ENCODE measurements at places on chromosomes 6 and 20.

DNA sequence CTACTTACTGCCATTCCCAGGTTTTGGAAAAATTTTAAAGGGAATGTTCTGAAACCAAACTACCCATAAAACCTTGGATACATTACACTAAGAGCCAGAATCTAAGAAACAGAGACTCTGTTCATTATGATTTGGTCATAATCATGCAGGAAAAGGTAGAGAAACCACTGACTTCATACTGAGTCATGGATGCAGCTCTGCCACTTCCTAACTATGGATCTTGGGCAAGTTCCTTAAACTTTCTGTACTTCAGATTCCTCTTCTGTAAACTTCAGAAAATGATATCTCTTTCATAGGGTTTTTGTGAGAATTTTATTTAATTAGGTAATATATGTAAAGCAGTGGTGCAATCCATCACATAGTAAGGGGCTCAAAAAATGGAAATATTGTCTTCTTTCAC lies 20.0 kb downstream of the PLA2G7 start:
- H3K4me3 ChIP-seq: no peak overlapping the region
- H3K27ac ChIP-seq: no peak overlapping the region

- H3K4me3 ChIP-seq: no peak overlapping the region
- peaks cover 11% of the 10 kb centered on the region for H3K36me3 ChIP-seq
- H3K27ac ChIP-seq: no peak overlapping the region
- no peak for DNase-seq
- H3K27me3 ChIP-seq: no peaks in the 10 kb centered on the region
Observed at GRCh38 chr20:13422637-13423036, 201.6 kb downstream of the ISM1 start.

DNA sequence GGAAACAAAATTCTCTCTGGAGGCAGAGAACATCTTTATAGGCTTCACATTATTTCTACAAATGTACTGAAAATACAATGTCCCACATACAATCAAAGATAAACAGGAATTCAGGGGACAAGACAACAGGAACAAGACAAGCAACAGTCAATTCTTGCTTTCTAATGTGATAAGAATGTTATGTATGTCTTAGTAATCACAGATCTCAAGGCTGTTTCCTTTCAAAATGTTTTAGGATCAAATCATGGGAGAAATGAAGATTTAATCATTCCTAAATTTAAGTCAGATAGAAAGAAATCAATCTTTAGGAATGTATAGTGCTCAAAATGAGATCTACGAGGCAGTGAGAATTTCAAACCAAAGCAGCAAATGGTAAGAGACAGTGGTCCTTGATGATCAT lies 32.1 kb downstream of the NEDD9 start:
- no peak overlapping the region for H3K4me3 ChIP-seq
- H3K4me1 ChIP-seq: peaks cover 62% of the 10 kb centered on the region
- no peaks in the 10 kb centered on the region for H3K27me3 ChIP-seq
- H3K36me3 ChIP-seq: peaks cover 74% of the 10 kb centered on the region
- no peak for DNase-seq
- no peak overlapping the region for H3K27ac ChIP-seq

DNA sequence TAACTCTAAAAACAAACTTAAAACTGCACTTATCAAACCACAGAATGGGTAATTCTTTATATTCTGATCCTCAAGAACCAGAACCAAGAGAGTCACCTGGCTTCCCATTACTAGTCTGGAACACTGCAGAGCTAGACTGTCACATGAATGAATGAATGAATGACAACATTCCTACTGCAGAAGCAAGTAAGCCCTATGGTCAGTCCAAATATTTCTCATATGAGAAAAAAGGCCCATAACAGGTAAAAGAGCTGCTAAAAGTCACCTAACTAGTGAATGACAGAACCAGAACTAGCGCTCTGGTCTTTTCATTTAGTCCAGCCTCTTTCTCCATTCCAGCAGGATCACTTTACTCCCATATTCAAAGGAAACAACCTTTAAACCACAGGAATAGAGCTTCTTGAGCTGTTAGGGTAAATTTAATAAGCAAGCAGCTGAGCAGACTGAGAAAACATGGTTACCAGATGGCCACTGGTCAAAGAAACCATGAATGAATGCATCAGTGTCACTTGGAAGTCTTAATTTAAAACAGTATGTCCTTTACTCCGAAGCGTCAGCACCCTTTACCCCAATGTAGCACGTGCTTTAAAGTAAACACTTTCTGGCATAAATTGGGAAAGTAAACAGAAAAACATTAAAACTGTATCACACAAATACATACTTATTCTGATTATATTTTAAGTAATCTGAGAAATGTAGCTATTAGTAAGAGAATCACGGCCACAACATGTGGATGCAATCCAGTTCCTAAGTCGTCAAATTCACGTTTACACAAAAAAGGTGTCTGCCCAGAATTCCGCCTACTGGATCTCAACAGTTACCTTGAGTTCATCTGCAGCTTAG lies 1.4 kb downstream of the PREP start:
- peaks cover 66% of the 10 kb centered on the region for H3K4me1 ChIP-seq

DNA sequence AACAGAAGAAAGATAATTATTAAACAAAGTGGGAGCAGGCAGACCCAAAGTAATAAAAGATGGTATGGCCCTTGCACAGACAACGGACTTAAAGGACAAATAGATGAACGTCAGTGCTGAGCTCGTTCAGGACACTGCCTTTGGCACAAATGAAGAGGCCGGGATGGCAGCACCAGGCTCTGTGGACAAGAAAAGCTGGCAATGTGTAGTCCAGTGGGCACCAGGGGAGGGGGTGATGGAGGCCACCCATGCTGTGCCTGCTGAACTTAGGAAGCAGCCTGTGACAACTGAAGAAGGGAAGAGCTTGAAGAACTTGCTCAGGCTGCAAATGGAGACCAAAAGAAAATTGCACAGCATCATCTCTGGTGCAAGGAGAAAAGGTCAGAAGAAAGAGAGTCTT lies 131.0 kb downstream of the ANKRD60 start:
- no peak for DNase-seq
- no peak overlapping the region for H3K27ac ChIP-seq
- H3K4me1 ChIP-seq: peaks cover under 1% of the 10 kb centered on the region
- H3K36me3 ChIP-seq: no peaks in the 10 kb centered on the region
- peaks cover 63% of the 10 kb centered on the region for H3K27me3 ChIP-seq

- H3K4me3 ChIP-seq: no peak overlapping the region
- no peak for DNase-seq
- H3K27ac ChIP-seq: no peak overlapping the region
Observed at GRCh38 chr6:11605507-11605905, 68.0 kb downstream of the TMEM170B start.

DNA sequence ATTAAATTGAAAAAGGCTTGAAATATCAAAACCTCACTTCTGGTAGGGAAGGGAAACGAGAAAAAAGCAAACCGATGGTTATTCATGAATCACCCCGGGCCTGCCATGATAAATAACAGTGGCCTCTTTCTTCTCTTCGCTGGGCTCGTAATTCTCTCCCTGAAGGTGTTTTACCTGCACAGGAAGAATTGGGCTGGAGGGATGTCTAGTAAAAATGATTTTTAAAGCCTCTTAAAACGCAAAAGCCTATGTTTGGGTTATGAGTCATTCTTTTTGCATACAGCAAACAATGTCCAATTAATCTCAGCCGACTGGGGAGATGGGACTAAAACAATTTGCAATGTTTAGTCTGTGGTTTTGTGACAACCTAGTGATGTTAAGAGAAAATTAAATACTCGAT lies 16.8 kb downstream of the LINC00237 start:
- H3K4me3 ChIP-seq: no peak overlapping the region
- no peak overlapping the region for H3K27ac ChIP-seq
- H3K4me1 ChIP-seq: no peaks in the 10 kb centered on the region
- H3K36me3 ChIP-seq: no peaks in the 10 kb centered on the region

- no peaks in the 10 kb centered on the region for H3K36me3 ChIP-seq
- no peaks in the 10 kb centered on the region for H3K27me3 ChIP-seq
- H3K27ac ChIP-seq: no peak overlapping the region
- H3K4me1 ChIP-seq: no peaks in the 10 kb centered on the region
Observed at GRCh38 chr6:116359131-116359530, 11.6 kb upstream of the DSE start.

DNA sequence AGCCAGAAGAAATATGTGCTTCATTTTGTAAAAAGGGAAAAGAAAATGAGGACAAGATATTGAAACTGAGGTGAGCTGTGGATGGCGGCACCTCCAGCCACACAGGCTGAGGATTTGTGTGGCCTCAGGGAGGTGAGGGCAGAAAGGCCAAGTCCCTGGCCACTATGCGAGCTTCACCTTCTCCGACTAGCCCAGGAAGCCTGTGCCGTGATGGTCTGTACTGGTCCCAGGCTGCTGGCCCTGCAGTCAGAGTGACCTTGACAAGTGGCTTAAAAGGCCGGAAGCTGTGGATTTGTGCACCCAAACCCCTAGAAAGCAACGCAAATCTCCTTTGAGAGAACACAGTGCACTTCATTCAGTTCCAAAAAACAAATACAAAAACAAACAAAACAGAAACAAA lies 48.1 kb downstream of the WDR27 start:
- no peak for DNase-seq
- no peaks in the 10 kb centered on the region for H3K27me3 ChIP-seq
- peaks cover 10% of the 10 kb centered on the region for H3K4me1 ChIP-seq

DNA sequence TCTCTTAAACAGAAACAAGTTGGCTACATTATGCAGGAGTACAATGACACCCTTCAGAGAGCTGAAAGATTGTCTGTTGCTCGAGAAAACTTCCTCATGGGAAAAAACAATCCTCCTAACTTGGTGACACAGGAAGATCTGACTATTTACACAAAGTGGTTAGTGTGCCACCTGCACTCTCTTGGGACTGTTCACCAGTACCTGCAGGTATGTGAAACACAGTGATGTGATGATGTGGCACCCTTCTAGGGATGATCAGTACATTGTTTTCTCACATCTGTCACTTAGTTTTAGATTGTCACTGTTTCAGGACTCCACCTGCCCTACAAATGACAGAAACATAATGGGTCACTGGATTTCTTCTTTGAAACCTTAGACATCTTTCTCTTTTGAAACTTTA lies 101.8 kb downstream of the CEP57L1 start:
- peaks cover under 1% of the 10 kb centered on the region for H3K4me1 ChIP-seq
- H3K27me3 ChIP-seq: no peaks in the 10 kb centered on the region
- no peak overlapping the region for H3K27ac ChIP-seq
- no peak for DNase-seq
- H3K4me3 ChIP-seq: no peak overlapping the region
- peaks cover 5% of the 10 kb centered on the region for H3K36me3 ChIP-seq

DNA sequence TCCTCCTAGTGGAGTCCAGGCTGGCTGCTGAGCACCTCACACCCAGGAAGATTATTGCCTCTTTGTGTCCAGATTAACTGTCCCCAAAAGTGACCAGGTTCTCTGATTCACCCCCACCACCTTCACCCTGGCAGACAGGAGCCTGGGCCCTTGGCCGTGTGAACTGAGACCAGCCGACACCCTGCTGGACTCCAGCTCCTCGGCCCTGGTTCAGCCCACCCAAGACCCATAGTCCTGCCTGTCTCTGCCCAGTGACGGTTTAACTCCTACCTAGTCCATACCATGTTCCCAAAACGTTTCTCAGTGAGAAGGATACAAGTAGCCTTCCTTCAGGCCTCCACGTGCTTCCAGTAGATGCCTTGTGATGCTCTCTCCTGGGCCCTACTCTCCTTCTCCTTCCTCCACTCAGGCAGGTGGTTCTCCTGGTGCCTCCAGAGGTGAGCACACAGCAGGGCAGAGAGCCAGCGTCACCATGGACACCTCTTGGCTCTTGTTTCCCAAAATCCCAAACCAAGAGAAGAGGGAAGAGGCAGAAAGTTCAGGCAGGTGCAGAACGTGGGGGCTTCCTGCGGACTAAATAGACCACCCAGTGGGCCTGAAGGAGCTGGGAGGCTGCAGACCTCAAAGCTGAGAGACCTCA lies 134.4 kb upstream of the CST7 start:
- no peaks in the 10 kb centered on the region for H3K36me3 ChIP-seq
- H3K4me3 ChIP-seq: no peak overlapping the region
- no peak overlapping the region for H3K27ac ChIP-seq

- H3K27me3 ChIP-seq: no peaks in the 10 kb centered on the region
- no peak for DNase-seq
- no peaks in the 10 kb centered on the region for H3K4me1 ChIP-seq
- H3K27ac ChIP-seq: no peak overlapping the region
- peaks cover 39% of the 10 kb centered on the region for H3K36me3 ChIP-seq
- no peak overlapping the region for H3K4me3 ChIP-seq
Observed at GRCh38 chr6:5108068-5108467, 22.9 kb downstream of the PPP1R3G start.

DNA sequence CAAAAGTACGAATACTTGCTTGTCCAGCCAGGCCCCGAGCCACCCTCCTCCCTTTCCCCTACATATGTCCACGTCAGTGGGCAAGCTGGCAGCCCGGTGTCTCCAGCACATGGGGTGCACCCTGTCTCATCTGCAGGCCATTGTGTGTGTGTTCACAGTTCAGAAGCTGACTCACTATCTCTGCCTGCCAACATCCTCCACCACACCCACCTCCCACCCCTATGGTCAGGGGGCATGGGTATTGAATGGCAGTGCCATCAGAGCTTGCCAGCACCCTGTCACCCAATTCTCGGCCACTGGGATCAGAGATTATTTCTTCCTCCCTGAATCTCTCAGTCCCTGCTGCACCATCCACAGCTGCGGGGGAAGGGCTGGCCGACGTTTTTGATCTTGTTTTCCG lies 195.7 kb downstream of the FARS2 start:
- H3K4me3 ChIP-seq: no peak overlapping the region
- peaks cover 16% of the 10 kb centered on the region for H3K4me1 ChIP-seq
- peaks cover 12% of the 10 kb centered on the region for H3K36me3 ChIP-seq
- no peaks in the 10 kb centered on the region for H3K27me3 ChIP-seq

GRCh38 chr6:165791876-165792437 lies 128.9 kb upstream of the PDE10A start:
- H3K4me1 ChIP-seq: no peaks in the 10 kb centered on the region
- H3K36me3 ChIP-seq: no peaks in the 10 kb centered on the region
- H3K27ac ChIP-seq: no peak overlapping the region
- no peak for DNase-seq
- H3K4me3 ChIP-seq: no peak overlapping the region
- H3K27me3 ChIP-seq: peaks cover 2% of the 10 kb centered on the region

DNA sequence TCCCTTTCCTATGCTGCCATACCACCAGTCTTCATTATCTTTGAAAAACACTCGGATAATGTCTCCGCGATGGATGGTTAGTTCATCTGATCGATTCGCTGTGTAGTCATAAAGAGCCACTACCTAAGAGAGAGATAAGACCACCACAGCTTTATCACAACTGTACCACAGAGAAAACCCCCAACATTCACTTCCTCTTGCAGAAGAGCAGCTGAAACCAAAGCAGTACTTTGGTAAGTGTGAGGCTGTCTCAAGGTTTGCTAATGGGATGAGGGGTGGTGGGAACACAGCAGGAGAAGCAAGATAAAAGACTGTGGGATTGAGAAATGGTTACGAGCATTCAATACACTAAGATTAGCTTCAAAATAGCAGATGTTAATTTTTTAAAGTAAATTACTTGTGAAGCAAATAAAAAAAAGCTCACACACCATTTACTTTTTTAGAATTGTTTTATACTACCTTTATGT lies 142.1 kb downstream of the MYB start:
- no peaks in the 10 kb centered on the region for H3K27me3 ChIP-seq
- no peak for DNase-seq
- no peak overlapping the region for H3K4me3 ChIP-seq
- peaks cover 17% of the 10 kb centered on the region for H3K4me1 ChIP-seq
- peaks cover 24% of the 10 kb centered on the region for H3K36me3 ChIP-seq

All from activated T-cell treated with anti-CD3 and anti-CD28 coated beads, Interleukin-2, amount 50 U/mL, for 24 hours (primary cell).